ENCODE measurements at places on chromosomes 2 and 18. TPM values are rescaled to one million over a fixed set of nuclear protein-coding genes. Genes with fewer than 3 reads are reported as not detected.

Gene CPS1
- 3.5 TPM for polyA plus RNA-seq

Gene CCDC148
- not detected for polyA plus RNA-seq

Gene RSAD2
- 1.7 TPM for polyA plus RNA-seq

Gene UBXN2A
- polyA plus RNA-seq: 11.5 TPM

Gene NTSR2
- not detected for polyA plus RNA-seq
